ENCODE measurements at places on chromosomes 12 and 14.

DNA sequence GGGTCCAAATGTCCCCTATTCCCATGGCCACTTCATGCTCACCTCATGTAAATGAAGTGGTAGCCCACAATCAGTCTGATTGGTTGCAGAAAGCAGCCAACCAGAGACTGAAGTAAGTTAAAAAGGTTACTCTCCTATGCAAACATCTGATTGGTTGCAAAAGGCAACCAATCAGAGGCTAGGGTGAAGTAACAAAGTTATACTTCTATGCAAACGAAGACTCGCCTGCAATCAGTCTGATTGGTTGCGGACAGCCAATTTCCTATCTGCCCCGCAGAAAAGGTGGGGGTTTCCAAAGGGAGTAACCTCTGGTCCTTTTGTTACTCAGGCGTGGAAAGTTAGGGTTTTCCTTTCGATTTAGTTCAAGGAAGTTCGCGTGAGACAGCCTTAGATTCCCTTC, 208.1 kb upstream of the NEDD1 start:
- no peak for DNase-seq

GRCh38 chr12:65465766-65466547, 187.5 kb downstream of the MSRB3 start:
- no peak for DNase-seq

GRCh38 chr14:104974665-104975390, 3.3 kb downstream of the AHNAK2 start:
- no peak for DNase-seq

GRCh38 chr12:83141460-83141994, 454.8 kb downstream of the TMTC2 start:
- DNase-seq = no peak

DNA sequence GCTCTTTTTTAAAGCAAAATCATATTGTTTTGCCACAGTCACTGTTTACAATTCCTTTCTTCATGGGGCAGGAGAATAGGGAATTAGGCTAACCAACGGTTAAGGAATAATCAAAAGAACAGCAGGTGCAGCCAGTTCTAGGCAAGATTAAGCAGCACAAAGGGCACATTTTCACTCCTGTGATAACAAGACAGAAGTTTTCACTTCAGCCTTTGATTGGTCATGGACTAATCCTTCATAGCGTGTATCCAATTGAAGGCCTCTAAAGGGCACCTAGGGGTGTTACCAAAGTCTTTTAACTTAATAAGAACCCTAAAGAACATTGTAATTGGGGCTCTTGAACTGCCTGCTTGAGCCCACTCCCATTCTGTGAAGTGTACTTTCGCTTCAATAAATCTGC, 206.9 kb upstream of the AMIGO2 start:
- no peak for DNase-seq

DNA sequence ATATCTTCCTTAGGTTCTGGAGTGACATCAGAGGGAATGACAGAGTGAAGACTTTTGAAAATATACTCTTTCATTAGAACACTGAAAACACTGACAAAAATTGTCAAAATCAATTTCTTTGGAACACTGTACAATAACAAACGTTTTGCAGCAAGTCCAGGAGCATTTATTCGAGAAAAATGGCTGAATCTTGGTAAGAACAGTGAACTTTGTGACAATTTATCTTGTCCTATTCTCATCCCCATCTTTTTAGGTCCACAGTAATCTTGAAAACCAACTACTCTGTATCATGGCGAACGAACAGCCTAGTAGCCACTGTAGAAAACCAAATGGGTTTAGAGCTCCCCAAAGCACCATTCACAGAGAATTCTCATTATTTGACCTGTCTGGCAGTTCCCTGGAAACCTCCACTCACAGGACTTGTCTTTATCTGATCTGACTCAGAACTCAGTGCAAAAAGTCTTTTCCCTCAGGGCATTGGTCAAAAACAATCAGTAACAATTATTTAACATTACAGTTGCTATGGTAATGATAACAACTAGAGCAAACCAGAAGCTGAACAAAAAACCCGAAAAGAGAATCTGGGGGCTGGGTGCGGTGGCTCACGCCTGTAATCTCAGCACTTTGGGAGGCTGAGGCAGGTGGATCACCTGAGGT, 20.3 kb upstream of the PPP2R5E start:
- no peak for DNase-seq

DNA sequence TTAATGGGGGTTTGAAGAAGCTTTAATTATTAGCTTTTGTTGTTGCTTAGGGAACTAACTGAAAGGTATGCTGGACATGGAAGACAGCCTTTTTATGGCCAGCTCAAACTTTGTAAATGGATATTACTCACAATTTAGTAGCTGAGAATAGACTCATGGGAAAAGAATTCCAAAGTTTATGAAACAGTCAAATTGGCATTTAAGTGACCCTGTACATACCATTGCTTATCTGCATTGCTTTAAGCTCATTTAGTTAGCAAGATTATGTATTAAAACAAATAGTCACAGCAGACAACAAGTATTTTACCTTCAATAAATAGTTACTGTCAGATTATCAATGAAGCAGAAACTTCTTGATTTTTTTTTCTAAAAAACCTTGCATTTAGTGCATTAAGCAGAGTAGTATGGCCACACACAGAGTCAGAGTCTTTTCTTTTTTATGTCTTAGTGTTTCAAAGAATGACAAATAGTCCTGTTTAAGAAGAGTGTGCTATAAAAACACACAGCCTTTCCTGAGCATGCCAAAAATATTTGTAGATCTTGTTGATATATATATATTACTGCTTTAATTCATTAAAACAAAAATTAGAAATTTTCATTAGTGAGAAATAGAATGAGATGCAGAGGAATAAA, 102.2 kb downstream of the TTC6 start:
- peak; percentile 2 for DNase-seq

GRCh38 chr12:130714091-130714590, 2.0 kb downstream of the RIMBP2 start:
- DNase-seq = no peak

- no peak for DNase-seq
Observed at GRCh38 chr12:49549735-49550692, 11.2 kb downstream of the KCNH3 start.

GRCh38 chr14:92677955-92678354, 70.5 kb downstream of the LGMN start:
- no peak for DNase-seq

GRCh38 chr14:78927261-78927660, 757.1 kb downstream of the NRXN3 start:
- DNase-seq = no peak

- DNase-seq = no peak
Observed at GRCh38 chr12:62843716-62844115, 91.2 kb downstream of the PPM1H start.

DNA sequence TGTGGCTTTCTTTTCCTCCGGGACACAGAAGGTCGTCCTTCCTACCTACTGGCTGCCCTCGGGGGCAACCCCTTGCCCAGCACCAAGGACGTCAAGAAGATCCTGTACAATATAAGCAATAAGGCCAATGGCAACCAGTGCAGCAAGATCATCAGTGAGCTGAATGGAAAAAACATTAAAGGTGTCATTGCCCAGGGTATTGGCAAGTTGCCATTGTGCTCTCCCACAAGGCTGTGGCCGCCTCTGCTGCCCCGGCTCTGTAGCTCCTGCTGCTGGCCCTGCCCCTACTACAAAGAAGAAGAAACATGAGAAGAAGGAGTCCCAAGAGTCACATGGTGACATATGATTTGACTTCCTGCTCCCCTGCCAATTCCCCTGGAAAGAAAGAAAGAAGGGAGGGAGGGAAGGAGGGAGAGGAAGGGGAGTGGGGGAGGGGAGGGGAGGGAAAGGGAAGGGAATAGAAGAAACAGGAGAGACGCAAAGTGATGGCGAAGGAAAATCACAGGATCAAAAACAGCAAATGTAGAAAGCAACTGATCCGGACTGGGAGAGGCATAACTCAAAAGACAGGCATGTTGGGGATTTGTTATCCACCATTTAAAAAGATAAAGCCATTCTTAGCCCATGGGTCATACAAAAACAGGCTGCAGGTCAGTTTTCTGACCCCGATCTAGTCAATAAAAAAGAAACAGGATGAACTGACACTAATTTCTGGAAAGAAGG, 61.3 kb upstream of the RESF1 start:
- no peak for DNase-seq

DNA sequence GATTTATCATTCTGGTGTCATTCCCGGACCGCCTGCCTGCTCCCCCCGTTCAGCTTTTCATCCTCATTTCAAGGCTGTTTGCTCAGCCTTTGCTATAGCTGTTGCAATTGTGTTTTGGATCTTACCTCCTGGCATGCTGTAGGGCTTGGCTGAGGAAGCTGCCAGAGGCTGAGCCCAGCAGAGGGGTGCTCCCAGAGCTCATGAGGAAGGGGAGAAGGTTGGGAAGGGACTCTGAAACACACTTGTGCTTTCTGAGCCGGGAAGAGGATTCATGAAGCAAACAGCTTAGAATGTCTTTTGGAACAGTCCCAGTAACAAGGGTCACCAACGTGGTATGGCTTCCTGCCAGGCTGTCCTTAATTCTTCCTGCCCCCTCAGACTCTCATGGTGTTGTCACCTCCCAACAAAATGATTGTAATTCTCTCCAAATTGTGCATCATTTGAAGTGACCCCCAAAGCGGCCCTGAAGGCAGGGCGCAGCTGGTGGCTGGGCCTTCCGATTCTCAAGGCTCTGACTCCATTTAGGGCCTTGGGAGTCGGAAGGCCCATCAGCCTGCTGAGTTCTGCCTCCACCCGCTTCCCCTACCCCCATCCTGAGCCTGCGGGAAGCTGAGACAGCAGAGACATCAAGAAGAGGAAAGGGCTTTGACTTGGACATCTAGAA, 111.9 kb upstream of the ARHGAP5 start:
- DNase-seq = no peak

DNA sequence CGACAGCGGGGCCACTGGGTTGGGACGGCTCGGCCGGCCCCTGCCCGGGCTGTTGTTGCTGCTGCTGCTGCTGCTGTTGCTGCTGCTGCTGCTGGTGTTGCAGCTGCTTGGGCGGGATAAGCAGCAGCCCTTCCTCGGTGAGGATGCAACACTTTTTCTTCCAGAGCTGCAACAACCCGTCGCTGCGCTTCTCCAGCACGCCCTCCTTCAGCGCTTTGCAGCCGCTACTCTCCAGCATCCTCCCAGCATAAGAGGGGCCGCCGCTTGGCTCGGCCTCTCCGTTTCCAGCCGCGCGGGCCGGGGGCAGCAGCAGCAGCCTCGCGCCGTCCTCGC, 529 bp downstream of the PHLDA1 start:
- DNase-seq = no peak

DNA sequence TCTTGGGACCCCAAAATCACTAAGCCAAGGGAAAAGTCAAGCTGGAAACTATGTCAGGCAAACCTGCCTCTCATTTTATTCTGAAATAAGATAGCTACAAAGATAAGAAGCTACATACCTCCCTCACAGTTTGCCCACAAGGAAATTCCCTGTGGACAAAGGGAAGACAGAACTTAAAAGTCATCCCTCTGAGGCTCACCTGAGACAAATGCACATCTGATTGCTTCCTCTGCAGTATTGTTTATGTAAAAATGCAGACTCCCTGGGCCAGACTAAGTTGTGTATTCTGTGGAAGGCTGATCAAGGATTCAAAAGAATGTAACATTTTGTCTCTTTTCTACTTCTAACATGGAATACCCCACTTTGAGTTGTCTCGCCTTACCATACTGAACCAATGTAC, 2.5 kb upstream of the PLBD1 start:
- no peak for DNase-seq

GRCh38 chr14:105700622-105701288, 174.4 kb downstream of the TMEM121 start:
- no peak for DNase-seq

GRCh38 chr12:91804533-91804932, 341.1 kb downstream of the BTG1 start:
- no peak for DNase-seq

Data from eye (tissue), 1 donor.